ENCODE measurements at places on chromosomes 7 and 10.
A peak's percentile ranks its signal among the peaks of the same experiment; 100 is the strongest.

- no peak for DNase-seq
Observed at GRCh38 chr10:423178-423577, 266.3 kb downstream of the DIP2C start.

- no peak for DNase-seq
Observed at GRCh38 chr7:1249731-1250130, 17.1 kb downstream of the UNCX start.

DNA sequence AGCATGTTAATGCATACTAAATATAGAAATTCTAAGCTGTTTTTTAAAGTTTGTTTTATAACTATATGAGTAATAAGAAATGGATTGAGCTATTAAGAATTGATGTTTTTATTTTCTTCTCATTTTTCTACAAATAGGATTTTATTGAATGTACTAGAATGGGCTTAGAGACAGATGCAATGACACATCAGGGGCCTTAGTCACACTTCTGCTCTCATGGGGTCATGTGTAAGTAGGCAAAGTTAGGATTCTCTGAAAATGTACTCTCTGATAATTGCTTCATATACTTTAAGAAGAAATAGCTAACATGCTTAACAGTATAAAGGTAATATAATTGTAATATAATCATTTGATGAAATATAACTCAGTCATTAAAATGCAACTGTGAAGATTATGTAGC lies 154.6 kb downstream of the ZNF438 start:
- DNase-seq: no peak

DNA sequence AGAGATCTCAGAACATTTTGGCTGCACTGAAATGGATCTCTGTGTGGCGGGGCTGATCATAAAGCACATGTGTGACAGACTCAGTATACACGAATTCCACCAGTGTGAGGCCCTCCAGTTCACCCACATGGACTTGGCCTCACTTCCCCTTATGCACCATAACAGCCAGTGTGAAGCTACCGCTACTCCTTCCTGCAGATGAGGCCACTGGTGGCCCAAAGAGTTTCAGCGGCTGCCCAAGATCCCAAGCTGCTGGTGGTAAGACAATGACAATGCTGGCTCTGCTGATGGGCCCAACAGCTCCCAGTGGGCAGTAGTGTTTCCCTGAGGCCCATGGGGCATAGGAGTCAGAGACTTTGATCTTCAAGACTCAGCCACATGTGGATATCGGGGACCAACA lies 21.0 kb upstream of the C10orf71 start:
- DNase-seq: no peak

DNA sequence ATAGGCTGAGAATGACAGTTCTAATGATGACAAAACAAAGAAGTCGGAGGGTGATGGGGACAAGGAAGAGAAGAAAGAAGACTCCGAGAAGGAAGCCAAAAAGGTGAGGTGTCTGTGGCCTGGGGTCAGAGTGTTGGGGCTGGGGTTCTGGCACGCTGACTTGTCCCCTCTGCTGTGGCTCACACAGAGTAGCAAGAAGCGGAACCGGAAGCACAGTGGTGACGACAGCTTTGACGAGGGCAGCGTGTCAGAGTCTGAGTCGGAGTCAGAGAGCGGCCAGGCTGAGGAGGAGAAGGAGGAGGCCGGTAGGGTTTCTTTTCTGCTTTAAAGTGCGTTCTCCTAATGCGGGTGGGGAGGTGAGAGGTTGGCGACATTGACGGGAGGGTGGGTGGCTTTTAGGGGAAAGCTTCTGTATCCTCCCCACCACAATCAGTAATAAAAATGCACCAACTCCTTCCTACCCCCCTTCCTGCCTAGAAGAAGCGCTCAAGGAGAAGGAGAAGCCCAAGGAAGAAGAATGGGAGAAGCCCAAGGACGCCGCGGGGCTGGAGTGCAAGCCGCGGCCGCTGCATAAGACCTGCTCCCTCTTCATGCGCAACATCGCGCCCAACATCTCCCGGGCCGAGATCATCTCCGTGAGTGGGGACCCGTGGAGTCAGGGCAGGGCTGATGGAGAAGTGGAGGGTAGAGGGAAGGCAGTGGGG lies 4.6 kb downstream of the UFSP1 start:
- no peak for DNase-seq

DNA sequence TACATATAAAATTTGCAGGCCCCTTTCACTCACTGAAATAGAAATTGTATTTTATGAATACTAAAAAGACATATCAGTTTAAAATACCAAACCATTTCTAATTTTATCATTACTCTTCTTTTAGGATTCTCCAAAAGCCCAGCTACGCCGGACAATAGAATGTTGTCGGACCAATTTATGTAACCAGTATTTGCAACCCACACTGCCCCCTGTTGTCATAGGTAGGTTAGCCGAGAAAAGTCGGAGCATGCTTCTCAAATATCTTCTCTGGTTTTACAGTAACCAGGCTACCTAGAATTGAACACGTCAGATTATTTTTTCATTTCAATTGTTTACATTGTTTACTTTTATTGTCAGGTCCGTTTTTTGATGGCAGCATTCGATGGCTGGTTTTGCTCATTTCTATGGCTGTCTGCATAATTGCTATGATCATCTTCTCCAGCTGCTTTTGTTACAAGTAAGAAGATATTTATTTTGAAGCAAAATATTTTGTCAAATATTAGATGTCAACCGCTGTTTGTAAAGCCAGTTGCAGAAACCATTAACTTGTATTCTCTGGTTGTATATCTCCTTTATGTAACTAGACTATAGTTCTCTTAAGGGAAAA lies 57.6 kb downstream of the MMRN2 start:
- DNase-seq: peak; percentile 4

GRCh38 chr7:144086730-144087129 lies 652 bp downstream of the OR2A12 start:
- no peak for DNase-seq

DNA sequence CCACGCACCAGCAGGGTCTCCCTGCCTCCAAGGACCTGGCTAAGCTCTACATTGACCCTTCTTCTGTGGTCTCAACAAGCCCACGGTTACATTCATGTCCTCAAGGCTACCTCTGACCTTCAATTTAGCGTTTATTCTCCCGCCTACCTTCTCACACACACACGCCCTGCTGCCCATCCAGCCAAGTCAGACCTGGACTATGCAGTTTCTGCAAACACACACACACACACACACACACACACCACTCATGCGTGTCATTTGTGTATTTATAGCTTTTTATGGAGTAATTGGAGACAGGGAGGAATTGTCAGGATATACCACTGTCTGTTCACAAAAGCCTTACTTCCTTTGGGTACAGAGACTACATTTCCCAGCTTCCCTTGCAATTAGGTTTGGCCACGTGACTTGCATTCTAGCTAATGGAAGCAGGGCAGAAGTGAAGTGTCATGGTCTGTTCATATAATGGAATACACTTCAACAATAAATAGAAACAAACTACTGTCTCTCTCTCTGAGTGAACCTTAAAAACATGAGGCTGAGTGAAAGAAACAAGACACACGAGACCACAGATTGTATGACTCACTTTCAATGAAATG lies 53.8 kb upstream of the CPXM2 start:
- DNase-seq: no peak

- no peak for DNase-seq
Observed at GRCh38 chr10:103845972-103846371, 9.4 kb downstream of the SH3PXD2A start.

DNA sequence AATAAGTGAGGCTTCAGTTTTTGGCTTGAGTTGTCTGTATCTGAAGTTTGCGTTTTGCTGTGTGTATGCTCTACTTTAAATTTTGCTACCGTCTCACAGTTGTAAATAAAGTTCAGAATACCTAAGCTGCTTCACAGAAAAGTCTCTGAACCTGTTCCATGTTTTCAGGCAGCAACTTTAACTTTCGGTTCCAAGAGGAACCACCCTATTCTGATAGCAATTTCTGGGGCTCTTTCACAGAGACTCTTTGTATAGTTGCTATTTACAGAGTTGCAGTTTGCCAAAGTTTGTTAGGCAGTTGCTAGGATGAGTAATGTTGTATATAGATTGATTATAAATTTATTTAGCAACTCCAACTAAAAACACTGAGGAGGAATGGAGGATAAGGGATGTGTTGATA lies 5.7 kb downstream of the FAM221A start:
- no peak for DNase-seq

DNA sequence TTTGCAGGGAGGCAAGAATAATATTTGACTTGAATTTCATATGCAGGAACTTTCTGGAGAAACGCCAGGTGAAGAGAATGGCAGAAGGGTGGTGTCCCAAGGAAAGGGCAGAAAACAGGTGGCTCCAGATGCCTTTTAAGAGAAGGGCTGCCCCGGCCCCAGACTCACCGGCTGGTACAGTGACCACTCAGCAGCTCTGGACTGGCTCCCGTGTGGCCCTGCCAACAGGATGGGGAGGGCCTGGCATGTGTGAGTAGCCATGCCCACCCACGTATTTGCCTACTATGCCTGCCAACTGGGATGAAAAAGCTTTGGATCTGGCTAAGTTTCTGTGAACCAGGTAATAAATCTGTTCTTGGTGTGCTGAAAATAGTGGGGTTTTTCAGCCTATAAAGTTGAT lies 159.5 kb downstream of the PRKAG2 start:
- DNase-seq: no peak

DNA sequence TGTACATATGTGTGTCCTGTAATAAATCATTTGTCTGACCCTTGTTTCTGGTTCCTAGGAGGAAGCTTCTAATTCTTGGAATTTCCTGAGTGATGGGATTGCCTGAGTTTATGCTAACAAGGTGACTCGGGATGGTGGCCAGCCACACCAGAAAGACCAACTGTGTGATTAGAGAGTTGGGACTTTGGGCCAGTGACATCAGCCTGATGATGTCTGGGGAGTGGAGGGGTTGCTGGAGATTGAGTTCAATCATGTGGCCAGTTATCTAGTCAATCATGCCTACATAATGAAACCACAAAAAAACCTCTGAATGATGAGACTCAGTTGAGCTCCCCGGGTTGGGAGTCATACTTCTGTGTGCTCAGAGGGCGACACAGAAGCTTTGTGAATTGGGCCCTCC lies 23.5 kb upstream of the CARD11 start:
- DNase-seq: peak; percentile 19

DNA sequence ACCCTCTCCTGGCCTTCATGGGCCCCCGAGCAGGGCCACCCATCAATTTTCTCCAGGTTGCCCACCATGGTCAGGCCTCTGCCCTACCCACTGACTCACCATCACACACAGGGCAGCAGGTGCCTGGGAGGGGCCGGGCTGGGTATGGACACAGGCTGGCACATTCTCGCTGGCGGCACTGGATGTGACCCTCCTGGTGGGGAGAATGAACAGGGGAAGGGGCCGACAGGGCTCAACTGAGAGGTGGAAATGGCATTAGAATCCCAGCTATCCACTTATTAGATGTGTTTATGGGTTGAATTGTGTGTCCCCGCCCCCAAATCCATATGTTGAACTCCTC lies 16.4 kb downstream of the KCP start:
- DNase-seq: no peak

DNA sequence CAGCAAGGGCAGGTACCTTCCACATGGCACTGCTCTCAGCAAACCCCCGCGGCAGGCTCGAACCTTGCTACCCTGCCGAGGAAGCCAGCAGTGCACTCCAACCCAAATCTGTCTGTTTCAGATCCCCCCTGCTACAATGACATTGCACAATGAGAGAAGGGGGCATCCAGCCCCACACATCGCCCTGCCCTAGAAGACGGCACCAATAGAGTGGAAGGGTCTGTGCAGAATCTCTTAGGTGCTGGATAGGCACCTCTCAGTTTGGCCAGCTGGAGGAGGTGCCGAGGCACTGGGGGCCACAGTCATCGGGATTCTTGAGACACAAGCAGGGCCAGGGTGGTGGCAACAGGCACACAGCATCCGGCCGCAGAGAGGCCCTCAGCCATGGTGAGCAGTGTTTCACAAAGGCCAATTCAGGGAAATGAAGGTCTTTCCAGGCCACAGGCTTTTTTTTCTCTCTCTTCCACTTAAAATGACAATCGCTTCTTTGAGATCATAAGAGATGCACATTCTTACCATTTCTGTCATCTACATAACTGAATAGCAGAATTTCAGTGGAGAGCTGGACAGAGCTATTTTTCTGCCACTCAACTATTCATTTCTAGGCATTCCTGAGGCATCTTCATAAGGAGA lies 281.3 kb downstream of the TNS3 start:
- no peak for DNase-seq

DNA sequence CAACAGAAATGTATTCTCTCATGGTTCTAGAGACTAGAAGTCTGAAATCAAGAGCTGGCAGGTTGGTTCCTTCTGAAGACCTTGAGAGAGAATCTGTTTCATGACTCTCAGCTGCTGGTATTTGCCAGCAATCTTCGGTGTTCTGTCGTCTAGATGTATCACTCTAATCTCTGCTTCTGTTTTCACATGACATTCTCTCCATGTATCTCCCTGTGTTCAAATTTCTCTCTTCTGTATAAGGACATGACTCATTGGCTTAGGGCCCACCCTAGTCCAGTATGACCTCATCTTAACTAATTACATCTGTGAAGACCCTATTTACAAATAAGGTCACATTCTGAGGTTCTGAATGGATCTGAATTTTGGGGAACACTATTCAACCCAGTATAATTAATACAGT lies 82.3 kb downstream of the ANKRD7 start:
- DNase-seq: no peak

- DNase-seq: no peak
Observed at GRCh38 chr7:17408904-17409290, 110.4 kb downstream of the AHR start.

GRCh38 chr10:125547010-125547650 lies 135.8 kb downstream of the TEX36 start:
- no peak for DNase-seq

GRCh38 chr10:59434463-59435321 lies 72.3 kb upstream of the FAM13C start:
- DNase-seq: no peak

GRCh38 chr10:71052076-71052660 lies 160.2 kb upstream of the UNC5B start:
- no peak for DNase-seq

DNA sequence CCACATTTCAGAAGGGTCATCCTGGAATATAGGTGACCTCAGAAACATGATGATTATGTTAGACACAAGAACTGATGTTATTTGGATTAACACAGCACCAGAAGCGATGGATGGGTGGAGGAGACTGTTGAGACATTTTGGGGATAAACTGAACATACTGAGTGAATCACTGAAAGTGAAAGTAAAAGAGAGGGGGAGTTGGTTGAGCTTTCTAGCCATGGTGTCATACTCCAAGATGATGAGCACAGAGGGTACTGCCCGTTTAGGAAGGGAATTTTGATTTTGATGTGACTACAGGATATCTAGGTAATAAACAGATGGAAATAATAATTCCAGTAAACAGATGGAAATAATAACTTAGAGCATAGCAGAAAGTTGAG lies 248.0 kb upstream of the NPY start:
- no peak for DNase-seq

GRCh38 chr10:26628395-26628794 lies 69.1 kb upstream of the PDSS1 start:
- DNase-seq: no peak

GRCh38 chr7:126727930-126728391 lies 524.8 kb downstream of the GRM8 start:
- DNase-seq: no peak

All from activated CD4-positive, CD25-positive, alpha-beta regulatory T cell treated with anti-CD3 and anti-CD28 coated beads, Interleukin-2, amount 50 U/mL, for 16 hours (primary cell).